T-cell (primary cell): ENCODE measurements at places on chromosomes 3 and 15.

DNA sequence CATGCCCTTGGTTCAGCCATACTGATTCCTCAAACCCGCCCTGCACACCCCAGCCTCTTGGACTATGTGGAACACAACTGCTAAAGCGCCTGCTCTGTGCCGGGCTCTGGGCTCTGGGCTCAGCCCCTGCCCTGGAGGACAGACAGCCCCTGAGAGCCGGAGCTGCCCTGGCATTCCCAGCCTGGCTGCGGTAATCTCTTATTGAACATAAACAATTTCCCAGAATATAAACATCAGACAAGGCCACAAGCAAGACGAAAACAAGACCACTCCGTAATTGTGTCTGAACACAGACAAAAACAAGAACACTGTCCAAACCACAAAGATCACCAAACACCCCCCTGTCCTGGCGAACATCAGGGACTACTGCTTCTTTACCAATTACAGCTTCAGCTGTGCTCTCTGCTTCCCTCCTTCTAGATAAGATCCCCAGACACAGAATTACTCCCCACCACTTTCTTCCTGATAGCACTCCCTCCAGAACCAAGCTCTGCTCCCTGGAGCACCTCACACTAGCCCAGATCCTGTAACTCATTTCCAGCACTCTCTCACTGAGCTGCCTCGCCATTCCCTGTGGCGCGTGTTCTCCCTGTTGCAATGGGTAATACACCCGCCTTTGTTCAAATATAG lies 57.1 kb upstream of the TLE3 start:
- H3K4me3 ChIP-seq, result no peak overlapping the region
- DNase-seq, result no peak
- no peak overlapping the region for H3K27ac ChIP-seq
- peaks cover 21% of the 10 kb centered on the region for H3K27me3 ChIP-seq

- H3K27me3 ChIP-seq, result no peaks in the 10 kb centered on the region
- no peaks in the 10 kb centered on the region for H3K4me1 ChIP-seq
- no peaks in the 10 kb centered on the region for H3K36me3 ChIP-seq
- H3K4me3 ChIP-seq, result no peak overlapping the region
- no peak overlapping the region for H3K27ac ChIP-seq
Observed at GRCh38 chr3:30503446-30503845, 103.0 kb upstream of the TGFBR2 start.

DNA sequence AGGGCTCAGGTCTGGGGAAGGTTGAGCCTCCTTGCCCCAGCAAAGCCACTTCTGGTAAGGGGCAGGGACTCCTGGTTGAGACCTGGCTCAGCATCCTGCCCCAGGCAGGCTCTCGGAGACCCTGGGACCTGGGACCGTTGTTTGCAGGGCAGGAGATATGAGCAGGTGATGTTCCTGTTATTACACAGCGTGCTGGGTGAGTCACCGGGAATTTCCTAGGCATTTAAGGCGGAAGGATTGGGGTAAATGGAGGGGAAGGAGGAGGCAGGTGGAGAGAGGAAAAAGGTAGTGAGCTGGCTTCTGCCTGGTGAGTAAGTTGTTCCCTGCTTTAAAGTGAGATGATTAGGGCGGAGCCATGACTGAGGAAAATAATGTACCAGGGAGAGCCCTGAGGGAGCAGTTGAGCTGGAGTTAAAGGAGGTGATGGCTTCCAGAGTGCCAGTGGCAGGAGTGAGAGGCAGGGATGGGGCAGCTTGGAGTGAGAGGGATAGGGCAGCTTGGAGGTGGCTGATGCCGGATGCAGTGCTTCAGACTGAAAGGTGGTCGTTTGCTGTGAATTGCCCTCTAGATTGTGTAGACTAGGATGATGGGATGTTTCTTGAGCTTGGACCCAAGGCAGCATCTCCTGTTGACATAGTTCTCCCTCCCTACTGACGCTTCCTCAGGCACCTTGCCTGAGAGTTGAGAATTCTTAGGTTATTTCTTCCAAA lies 79.4 kb downstream of the AAGAB start:
- H3K27me3 ChIP-seq, result no peaks in the 10 kb centered on the region
- peak overlapping the region; percentile 23 for H3K27ac ChIP-seq
- H3K4me3 ChIP-seq, result no peak overlapping the region
- H3K36me3 ChIP-seq, result peaks cover 26% of the 10 kb centered on the region
- DNase-seq, result no peak

- H3K4me1 ChIP-seq, result peaks cover 85% of the 10 kb centered on the region
- H3K4me3 ChIP-seq, result no peak overlapping the region
- H3K36me3 ChIP-seq, result peaks cover 30% of the 10 kb centered on the region
- DNase-seq, result peak; percentile 46
Observed at GRCh38 chr3:45950686-45951600, 7.7 kb downstream of the CXCR6 start.

- no peak for DNase-seq
- H3K4me1 ChIP-seq, result no peaks in the 10 kb centered on the region
- no peak overlapping the region for H3K27ac ChIP-seq
Observed at GRCh38 chr15:20340331-20340811, 201.2 kb downstream of the GOLGA6L6 start.

GRCh38 chr3:12462159-12462947 lies 21.9 kb upstream of the TSEN2 start:
- H3K27ac ChIP-seq, result no peak overlapping the region
- H3K4me3 ChIP-seq, result peak overlapping the region; percentile 29
- peak; percentile 47 for DNase-seq
- H3K36me3 ChIP-seq, result no peaks in the 10 kb centered on the region
- H3K4me1 ChIP-seq, result peaks cover 15% of the 10 kb centered on the region
- no peaks in the 10 kb centered on the region for H3K27me3 ChIP-seq

DNA sequence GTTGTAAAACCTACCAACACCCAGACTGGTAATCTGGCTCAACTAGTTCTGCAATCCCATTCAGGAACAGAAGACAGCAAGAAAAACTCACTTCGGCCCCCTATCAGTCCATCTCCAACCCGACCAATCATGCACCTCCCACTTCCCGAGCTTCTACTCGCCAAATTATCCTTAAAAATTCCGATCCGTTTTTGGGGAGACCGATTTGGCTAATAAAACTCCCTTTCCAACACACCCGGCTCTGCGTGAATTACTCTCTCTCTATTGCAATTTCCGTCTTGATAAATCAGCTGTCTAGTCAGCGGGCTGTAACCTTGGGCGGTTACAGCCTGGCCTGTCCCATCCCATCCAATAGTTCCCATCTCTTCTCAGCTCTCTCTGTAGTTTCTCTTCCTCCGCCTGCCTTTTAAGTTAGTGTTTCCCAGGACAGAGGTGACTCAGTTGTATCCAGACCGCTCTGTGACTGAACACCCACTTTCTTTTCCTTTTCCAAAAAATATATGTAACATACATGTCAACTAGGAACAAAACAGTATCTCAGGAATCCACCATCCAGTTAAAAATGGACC lies 780 bp upstream of the ACAD9 start:
- H3K4me3 ChIP-seq, result peak overlapping the region; percentile 97
- peaks cover 17% of the 10 kb centered on the region for H3K4me1 ChIP-seq
- peak overlapping the region; percentile 96 for H3K27ac ChIP-seq
- H3K27me3 ChIP-seq, result no peaks in the 10 kb centered on the region
- DNase-seq, result no peak
- peaks cover 3% of the 10 kb centered on the region for H3K36me3 ChIP-seq

GRCh38 chr3:195574497-195575304 lies 9.0 kb downstream of the APOD start:
- peaks cover 4% of the 10 kb centered on the region for H3K4me1 ChIP-seq
- no peak overlapping the region for H3K27ac ChIP-seq
- no peaks in the 10 kb centered on the region for H3K27me3 ChIP-seq
- H3K36me3 ChIP-seq, result no peaks in the 10 kb centered on the region

- H3K27me3 ChIP-seq, result peaks cover 2% of the 10 kb centered on the region
- no peak overlapping the region for H3K4me3 ChIP-seq
- H3K27ac ChIP-seq, result no peak overlapping the region
- no peak for DNase-seq
- no peaks in the 10 kb centered on the region for H3K4me1 ChIP-seq
Observed at GRCh38 chr15:96182736-96183513, 147.6 kb upstream of the NR2F2 start.

DNA sequence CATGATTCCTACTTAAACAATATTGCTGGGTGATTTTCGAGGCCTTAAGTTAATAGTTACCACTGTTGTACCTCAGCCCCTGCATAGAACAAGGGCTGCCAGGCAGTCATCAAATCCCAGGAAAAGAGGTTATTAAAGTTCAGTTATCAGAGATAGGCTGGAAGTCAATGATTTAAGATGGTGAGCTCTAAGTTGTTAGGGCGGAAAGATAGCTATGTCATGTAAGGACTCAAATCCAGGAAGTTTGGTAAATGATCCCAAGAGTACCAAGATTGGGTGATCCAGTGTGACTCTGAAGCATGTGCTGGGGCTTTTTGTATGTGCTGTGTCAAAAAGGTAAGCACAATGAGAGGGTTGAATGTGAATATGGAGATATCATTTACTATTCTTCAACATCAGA lies 287.9 kb downstream of the NLGN1 start:
- H3K27ac ChIP-seq, result no peak overlapping the region
- H3K36me3 ChIP-seq, result no peaks in the 10 kb centered on the region
- no peaks in the 10 kb centered on the region for H3K27me3 ChIP-seq
- H3K4me1 ChIP-seq, result no peaks in the 10 kb centered on the region

GRCh38 chr3:134922101-134922500 lies 127.0 kb downstream of the EPHB1 start:
- no peak for DNase-seq
- H3K36me3 ChIP-seq, result no peaks in the 10 kb centered on the region
- no peak overlapping the region for H3K27ac ChIP-seq
- no peak overlapping the region for H3K4me3 ChIP-seq
- H3K27me3 ChIP-seq, result no peaks in the 10 kb centered on the region
- no peaks in the 10 kb centered on the region for H3K4me1 ChIP-seq

DNA sequence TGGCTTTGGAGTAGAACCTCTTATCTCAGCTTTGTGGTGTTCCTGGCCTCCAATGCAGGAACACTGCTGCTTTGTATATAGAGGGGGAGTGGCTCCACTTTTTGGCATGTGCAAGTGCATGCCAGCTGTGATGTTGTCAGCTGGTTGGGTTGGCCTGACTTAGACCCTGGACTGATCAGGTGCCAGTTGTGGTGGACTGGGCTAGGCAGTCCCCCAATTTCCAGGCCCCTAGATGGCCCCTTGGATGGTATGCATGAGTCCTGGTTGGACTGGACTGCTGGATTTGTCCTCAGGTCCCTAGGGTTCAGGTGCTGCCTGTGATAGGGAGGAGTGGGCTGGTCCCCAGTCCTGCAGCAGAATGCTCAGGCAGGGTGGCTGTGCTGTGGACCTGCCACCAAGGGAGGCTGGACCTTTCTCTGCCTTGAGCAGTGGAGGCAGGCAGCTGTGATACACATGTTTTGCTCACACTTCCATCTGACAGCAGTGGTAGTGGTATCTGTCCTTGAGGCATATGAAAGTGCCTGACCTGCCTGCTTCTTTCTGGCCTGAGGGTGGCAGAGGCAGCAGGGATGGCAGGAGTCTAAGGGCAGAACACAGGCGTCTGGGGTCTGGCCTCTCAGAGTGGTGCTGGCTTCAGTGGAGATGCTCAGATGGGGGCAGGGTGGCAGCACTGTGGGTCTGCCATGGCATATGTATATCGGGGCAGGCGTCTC lies 74.8 kb downstream of the STXBP5L start:
- no peak overlapping the region for H3K4me3 ChIP-seq
- no peaks in the 10 kb centered on the region for H3K27me3 ChIP-seq
- H3K36me3 ChIP-seq, result no peaks in the 10 kb centered on the region

DNA sequence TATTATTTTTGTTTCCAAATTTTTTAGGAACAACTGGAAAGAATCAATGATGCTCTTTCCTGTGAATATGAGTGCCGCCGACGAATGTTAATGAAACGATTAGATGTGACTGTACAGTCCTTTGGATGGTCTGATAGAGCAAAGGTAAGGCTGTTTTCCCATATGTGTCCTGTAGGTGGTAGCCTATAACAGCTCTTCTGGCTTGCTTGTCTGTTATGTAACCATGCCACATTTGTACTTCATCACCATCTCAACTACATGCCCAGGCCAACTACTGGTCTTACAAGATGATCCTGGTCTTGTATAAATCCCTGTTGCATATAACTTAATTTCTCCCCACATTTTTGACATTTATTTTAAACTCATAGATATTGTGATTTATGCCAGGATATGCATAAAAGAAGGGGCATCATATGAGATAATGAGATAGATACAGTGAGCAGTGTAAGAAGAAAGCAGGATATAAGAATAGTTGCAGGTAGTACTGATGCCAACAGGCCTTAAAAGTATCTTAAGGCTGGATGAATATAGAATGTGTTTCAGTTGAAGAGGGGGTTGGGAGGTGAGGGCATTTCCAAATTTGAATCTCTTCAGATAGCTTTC lies 20.3 kb downstream of the FAM98B start:
- H3K4me1 ChIP-seq, result no peaks in the 10 kb centered on the region
- DNase-seq, result peak; percentile 84
- H3K27me3 ChIP-seq, result no peaks in the 10 kb centered on the region
- H3K27ac ChIP-seq, result peak overlapping the region; percentile 8

- DNase-seq, result no peak
- no peak overlapping the region for H3K27ac ChIP-seq
- no peak overlapping the region for H3K4me3 ChIP-seq
- no peaks in the 10 kb centered on the region for H3K36me3 ChIP-seq
- no peaks in the 10 kb centered on the region for H3K27me3 ChIP-seq
Observed at GRCh38 chr3:187705164-187705563, 2.8 kb upstream of the RTP2 start.

- H3K27ac ChIP-seq, result no peak overlapping the region
- no peak for DNase-seq
- no peaks in the 10 kb centered on the region for H3K27me3 ChIP-seq
- no peaks in the 10 kb centered on the region for H3K36me3 ChIP-seq
- H3K4me3 ChIP-seq, result no peak overlapping the region
- no peaks in the 10 kb centered on the region for H3K4me1 ChIP-seq
Observed at GRCh38 chr3:171949554-171949953, 89.8 kb upstream of the FNDC3B start.

- H3K4me3 ChIP-seq, result no peak overlapping the region
- peaks cover 4% of the 10 kb centered on the region for H3K36me3 ChIP-seq
- no peaks in the 10 kb centered on the region for H3K4me1 ChIP-seq
- H3K27me3 ChIP-seq, result no peaks in the 10 kb centered on the region
- no peak for DNase-seq
Observed at GRCh38 chr3:133589503-133589902, 16.0 kb downstream of the CDV3 start.

GRCh38 chr3:171346582-171347300 lies 113.5 kb downstream of the TNIK start:
- DNase-seq, result no peak
- H3K4me3 ChIP-seq, result no peak overlapping the region
- no peaks in the 10 kb centered on the region for H3K27me3 ChIP-seq
- H3K36me3 ChIP-seq, result no peaks in the 10 kb centered on the region
- no peak overlapping the region for H3K27ac ChIP-seq
- no peaks in the 10 kb centered on the region for H3K4me1 ChIP-seq

DNA sequence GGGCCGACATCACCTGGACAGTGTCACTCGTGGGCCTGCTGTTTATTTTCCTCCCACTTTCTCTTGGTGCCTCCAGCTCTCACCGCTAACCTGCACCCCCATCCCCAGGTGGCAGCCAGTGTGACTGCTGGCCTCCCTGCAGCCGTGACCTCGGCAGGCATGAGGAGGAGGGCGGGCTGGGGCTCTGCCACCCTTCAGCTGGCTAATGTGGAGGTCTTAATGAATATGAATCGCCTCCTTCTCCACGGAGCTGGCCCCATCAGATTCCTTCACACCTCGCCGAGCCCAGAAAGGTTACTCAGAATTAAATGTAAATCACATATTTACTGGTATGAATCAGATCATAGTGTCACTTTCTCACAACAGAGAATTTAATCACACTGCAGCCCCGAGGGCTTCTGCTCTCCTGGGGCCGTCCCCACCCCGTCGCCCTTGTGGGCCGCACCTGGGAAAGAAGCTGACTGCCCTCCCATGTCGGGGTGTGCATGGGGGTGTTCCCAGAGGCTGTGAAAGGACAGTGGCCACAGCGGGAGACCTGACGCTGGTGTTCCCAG lies 171.1 kb upstream of the TLE3 start:
- no peak overlapping the region for H3K27ac ChIP-seq
- no peaks in the 10 kb centered on the region for H3K36me3 ChIP-seq
- H3K27me3 ChIP-seq, result no peaks in the 10 kb centered on the region
- no peak for DNase-seq
